ENCODE measurements at places on chromosomes 2 and 18. TPM values are rescaled to one million over a fixed set of nuclear protein-coding genes. Genes with fewer than 3 reads are reported as not detected.

GRCh38 chr2:85095094-85095493, 38.1 kb upstream of the TCF7L1 start:
- no peak overlapping the region for H3K4me3 ChIP-seq
- DNase-seq: no peak
- peaks cover 3% of the 10 kb centered on the region for H3K27me3 ChIP-seq

The EPB41L3 gene
- 13.7 TPM for total RNA-seq

GRCh38 chr18:44638034-44638540, 42.6 kb upstream of the SETBP1 start:
- no peak overlapping the region for H3K27ac ChIP-seq
- no peak for DNase-seq
- no peaks in the 10 kb centered on the region for H3K36me3 ChIP-seq
- peaks cover 16% of the 10 kb centered on the region for H3K27me3 ChIP-seq
- H3K4me1 ChIP-seq: peaks cover 1% of the 10 kb centered on the region

DNA sequence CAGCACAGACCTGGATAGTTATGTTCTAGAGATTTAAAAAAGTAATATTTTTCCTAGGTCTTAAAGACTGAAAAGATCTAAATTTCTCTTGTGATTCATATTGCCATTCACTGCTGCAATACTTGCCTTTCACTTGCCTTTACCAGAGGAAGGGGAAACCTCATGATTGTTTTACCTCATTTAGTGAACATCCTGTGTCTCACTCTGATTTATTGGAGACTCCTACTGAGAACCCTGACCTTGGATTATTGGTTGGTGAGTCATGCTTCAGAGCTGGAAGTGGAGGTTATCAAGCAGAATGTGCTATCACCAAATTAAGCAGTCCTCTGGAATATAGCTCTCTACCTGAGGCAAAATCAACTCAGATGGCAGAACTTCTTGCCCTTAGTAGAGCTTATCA, 500.5 kb downstream of the TSN start:
- H3K36me3 ChIP-seq: no peaks in the 10 kb centered on the region
- no peak overlapping the region for H3K4me3 ChIP-seq
- no peaks in the 10 kb centered on the region for H3K4me1 ChIP-seq
- H3K27me3 ChIP-seq: no peaks in the 10 kb centered on the region
- DNase-seq: no peak

- no peak overlapping the region for H3K27ac ChIP-seq
- no peak for DNase-seq
- H3K27me3 ChIP-seq: no peaks in the 10 kb centered on the region
- no peaks in the 10 kb centered on the region for H3K36me3 ChIP-seq
Measured at GRCh38 chr18:78758496-78758895, 221.1 kb upstream of the SALL3 start.

- no peaks in the 10 kb centered on the region for H3K4me1 ChIP-seq
- no peak overlapping the region for H3K4me3 ChIP-seq
- no peak for DNase-seq
Measured at GRCh38 chr18:7870855-7871254, 303.7 kb downstream of the PTPRM start.

DNA sequence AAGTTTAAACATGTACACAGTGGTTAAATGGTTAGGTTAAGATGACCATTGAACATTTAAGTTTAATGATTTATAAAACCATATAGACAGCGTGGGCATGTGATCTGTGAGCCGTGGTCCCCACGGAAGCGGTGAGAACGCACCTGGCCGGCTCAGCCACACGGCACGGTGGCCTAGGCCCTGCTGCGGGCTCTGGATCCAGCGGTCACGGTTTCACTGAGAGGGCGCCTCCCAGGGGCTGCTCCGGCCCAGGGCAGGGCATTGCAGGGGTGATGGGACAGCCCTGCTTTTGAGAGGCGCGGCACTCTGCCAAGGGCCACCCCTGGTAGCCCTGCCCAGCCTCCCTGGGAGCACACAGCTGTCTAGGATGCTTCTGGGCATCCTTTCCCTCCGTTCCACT, 124.9 kb downstream of the RGPD3 start:
- H3K4me3 ChIP-seq: no peak overlapping the region
- peaks cover 8% of the 10 kb centered on the region for H3K27me3 ChIP-seq
- DNase-seq: no peak
- H3K36me3 ChIP-seq: no peaks in the 10 kb centered on the region
- H3K27ac ChIP-seq: no peak overlapping the region

The ABCB11 gene
- total RNA-seq: not detected

- no peak for DNase-seq
- H3K27me3 ChIP-seq: no peaks in the 10 kb centered on the region
- peaks cover 41% of the 10 kb centered on the region for H3K4me1 ChIP-seq
- peaks cover 18% of the 10 kb centered on the region for H3K36me3 ChIP-seq
Measured at GRCh38 chr2:222912117-222912516, 51.3 kb downstream of the ACSL3 start.

DNA sequence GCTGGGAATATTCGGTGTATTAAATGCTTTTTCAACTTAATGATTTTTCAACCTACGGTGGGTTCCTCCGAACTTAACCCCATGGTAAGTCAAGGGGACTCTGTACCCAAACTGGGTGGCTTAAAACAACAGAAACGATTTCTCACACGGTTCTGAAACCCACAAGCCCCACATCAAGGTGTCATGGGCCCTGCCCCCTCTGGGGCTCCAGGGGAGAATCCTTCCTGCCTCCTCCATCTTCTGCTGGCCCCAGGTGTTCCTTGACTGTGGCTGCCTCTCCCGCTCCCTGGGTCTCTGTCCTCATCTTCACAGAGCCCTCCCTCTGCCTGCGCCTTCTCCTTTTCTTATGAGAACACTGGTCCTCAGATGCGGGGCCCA, 301.3 kb upstream of the SALL3 start:
- H3K36me3 ChIP-seq: no peaks in the 10 kb centered on the region
- no peaks in the 10 kb centered on the region for H3K4me1 ChIP-seq
- H3K27ac ChIP-seq: no peak overlapping the region
- no peak for DNase-seq
- no peak overlapping the region for H3K4me3 ChIP-seq

DNA sequence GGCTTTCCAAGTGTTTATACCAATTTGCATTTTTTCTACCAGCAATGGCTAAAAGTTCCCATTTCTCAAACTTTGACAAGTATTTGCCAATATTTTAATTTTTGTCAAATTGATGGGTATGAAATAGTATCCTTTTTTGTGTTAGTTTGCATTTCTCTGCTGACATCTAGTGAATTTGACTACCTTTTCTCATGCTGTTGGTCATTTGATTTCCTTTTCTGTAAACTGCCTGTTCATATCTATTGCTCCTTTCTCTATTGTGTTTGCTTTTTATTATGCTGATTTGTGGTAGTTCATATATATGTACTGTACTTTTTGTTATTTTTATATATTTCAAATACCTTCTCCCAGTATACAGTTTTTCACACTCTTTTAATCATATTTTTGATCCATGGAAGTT, 149.4 kb downstream of the PMAIP1 start:
- no peak overlapping the region for H3K4me3 ChIP-seq
- no peaks in the 10 kb centered on the region for H3K36me3 ChIP-seq
- no peak for DNase-seq
- no peaks in the 10 kb centered on the region for H3K4me1 ChIP-seq

DNA sequence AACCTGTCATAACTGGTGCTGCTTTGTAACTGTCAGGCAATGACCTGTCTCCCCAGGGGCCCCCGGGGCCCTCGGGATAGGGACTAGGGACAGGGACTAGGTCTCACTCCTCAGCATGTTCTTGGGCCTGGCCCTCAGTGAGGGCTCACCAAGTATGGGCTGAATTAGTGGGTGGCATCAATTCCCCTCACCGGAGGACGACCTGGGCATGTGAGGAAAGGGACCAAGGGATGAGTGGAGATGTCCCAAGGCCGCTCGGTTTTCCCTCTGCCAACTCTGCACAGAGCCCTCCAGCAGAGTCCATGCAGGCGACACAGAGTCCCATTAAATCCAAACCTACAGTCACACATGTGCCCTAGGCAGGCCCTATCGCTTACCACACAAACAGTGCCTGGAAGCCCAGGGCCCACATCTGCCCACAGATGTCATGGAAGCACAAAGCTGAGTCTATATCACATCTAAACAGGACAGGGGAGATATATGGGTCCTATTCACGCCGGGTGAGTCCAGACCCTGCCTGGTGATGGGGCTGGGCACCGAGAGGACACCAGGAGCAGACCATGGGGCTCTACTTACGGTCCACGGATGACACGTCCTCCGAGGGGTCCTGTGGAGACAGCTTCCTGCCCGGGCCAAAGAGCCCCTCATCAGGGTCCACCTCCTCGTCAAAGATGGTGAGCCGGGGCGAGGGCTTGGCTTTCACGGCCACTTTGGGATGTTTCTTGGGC, 26.6 kb downstream of the HS1BP3 start:
- no peaks in the 10 kb centered on the region for H3K27me3 ChIP-seq
- no peak for DNase-seq
- no peaks in the 10 kb centered on the region for H3K36me3 ChIP-seq
- H3K4me1 ChIP-seq: no peaks in the 10 kb centered on the region

The COL4A3 gene
- not detected for total RNA-seq

The SMYD1 gene
- total RNA-seq: not detected

- no peak for DNase-seq
- H3K27me3 ChIP-seq: peaks cover 8% of the 10 kb centered on the region
- H3K36me3 ChIP-seq: peaks cover 5% of the 10 kb centered on the region
- peaks cover 51% of the 10 kb centered on the region for H3K4me1 ChIP-seq
Measured at GRCh38 chr18:54712306-54712705, 116.0 kb upstream of the RAB27B start.

DNA sequence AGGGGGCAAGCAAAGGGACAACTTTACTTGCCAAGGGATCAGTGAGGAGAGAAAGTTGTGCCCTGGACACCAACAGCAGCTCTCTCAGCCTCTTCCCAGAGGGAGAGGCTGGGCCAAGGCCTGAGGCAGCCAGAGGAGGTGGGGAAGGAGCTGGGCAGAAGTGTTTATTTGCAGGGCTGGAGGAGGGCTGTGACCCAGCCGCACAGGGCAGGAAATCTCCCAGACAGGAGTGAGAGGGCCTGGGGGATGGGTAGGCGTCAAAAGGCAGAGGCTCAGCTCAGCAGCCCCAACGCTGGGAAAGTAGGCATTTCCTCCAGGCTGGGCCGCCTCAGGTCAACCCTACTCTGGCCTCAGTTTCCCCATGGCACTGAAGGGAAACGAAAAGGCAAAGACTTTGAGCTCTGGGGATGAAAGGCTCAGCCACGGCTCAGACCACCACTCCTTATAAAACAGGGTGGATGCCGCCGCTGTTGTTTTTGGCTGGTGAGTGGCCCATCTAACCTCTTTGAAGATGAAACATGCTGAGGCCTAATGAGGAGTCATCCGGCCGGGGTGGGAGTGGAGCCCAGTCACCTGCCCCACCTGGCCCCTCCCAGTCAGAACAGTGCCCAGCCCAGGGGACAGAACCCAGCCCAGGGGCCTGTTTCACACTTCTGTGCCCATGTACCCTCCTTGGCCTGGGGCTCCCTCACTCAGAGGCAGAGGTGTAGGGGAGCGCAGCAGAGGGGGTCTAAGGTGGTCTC, 21.9 kb upstream of the SEMA4C start:
- H3K4me1 ChIP-seq: peaks cover 65% of the 10 kb centered on the region
- H3K4me3 ChIP-seq: no peak overlapping the region
- DNase-seq: peak; percentile 37
- H3K36me3 ChIP-seq: no peaks in the 10 kb centered on the region
- H3K27me3 ChIP-seq: no peaks in the 10 kb centered on the region

GRCh38 chr2:19140463-19141208, 217.8 kb downstream of the OSR1 start:
- H3K27ac ChIP-seq: no peak overlapping the region
- no peaks in the 10 kb centered on the region for H3K27me3 ChIP-seq
- no peaks in the 10 kb centered on the region for H3K36me3 ChIP-seq
- DNase-seq: no peak
- no peak overlapping the region for H3K4me3 ChIP-seq
- H3K4me1 ChIP-seq: no peaks in the 10 kb centered on the region

- H3K27me3 ChIP-seq: no peaks in the 10 kb centered on the region
- no peak for DNase-seq
- H3K4me3 ChIP-seq: no peak overlapping the region
- H3K27ac ChIP-seq: no peak overlapping the region
Measured at GRCh38 chr18:60189856-60190255, 182.7 kb downstream of the MC4R start.

- peaks cover 7% of the 10 kb centered on the region for H3K4me1 ChIP-seq
- H3K36me3 ChIP-seq: no peaks in the 10 kb centered on the region
- no peaks in the 10 kb centered on the region for H3K27me3 ChIP-seq
- no peak for DNase-seq
- no peak overlapping the region for H3K27ac ChIP-seq
Measured at GRCh38 chr2:46072101-46072820, 224.9 kb upstream of the EPAS1 start.

- no peaks in the 10 kb centered on the region for H3K4me1 ChIP-seq
- no peak overlapping the region for H3K27ac ChIP-seq
- H3K27me3 ChIP-seq: no peaks in the 10 kb centered on the region
- DNase-seq: no peak
Measured at GRCh38 chr18:71106701-71107100, 817.9 kb downstream of the SOCS6 start.

GRCh38 chr2:134021830-134022524, 231.9 kb upstream of the MGAT5 start:
- no peak overlapping the region for H3K4me3 ChIP-seq
- H3K27me3 ChIP-seq: peaks cover 18% of the 10 kb centered on the region
- H3K27ac ChIP-seq: no peak overlapping the region
- DNase-seq: no peak

DNA sequence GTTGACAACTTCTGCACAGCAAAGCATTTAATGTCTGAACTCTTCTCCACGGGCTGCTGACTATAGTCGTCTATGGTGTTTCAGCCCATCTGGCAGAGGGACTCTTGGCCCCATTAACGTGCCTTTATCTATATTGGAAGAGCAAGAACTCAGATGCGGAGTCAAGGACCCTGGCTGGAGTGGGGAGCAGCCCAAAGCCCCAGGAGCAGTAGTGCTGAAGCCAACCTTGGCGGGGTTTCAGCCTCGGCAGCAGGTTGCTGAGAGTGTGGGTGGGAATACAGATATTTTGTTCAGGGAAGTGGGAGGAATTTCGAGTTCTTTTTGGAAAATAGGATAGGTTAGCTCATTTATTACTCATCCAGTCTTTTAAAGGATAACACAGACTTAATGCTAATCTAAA, 34.2 kb downstream of the TMEM17 start:
- no peak for DNase-seq
- peaks cover 3% of the 10 kb centered on the region for H3K4me1 ChIP-seq
- peaks cover 4% of the 10 kb centered on the region for H3K27me3 ChIP-seq
- no peak overlapping the region for H3K27ac ChIP-seq
- H3K4me3 ChIP-seq: no peak overlapping the region
- H3K36me3 ChIP-seq: no peaks in the 10 kb centered on the region

DNA sequence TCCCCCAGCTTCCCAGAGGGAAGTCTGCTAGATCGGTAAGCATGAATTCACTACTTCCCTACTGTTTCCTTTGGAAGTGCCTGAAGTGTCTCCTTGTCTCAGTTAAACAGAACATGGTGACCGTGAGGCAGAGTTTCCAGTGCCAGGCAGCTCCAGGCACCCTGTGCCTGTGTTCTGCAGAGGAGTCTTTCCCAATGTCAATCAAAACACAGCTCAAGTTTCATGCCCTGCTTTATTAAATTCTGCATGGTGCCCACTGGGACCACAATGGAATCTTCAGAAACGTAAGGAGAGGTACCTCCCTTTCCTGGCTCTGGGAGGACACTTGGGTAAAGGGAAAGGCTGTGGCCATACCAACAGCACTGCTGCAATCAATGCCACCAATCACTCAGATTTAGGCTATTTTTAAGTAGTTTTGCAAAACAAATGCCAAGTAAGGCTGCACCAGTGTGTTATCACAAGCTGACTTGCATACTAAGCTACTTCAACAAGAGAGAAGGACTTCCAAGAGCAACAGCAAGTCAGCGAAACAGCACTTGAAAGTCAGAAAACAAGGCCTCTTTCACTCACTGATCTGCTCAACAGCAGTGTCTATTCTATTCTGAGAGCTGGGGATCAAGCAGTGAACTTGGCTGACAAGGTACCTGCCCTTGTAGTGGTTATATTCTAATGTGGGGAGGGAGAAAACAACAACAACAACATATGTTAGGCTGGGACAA, 14.9 kb downstream of the LPIN2 start:
- no peak for DNase-seq
- H3K27ac ChIP-seq: peak overlapping the region; percentile 85
- H3K4me3 ChIP-seq: peak overlapping the region; percentile 29
- no peaks in the 10 kb centered on the region for H3K27me3 ChIP-seq
- peaks cover 84% of the 10 kb centered on the region for H3K4me1 ChIP-seq
